ENCODE measurements at places on chromosomes 7 and 10.

GRCh38 chr7:118525020-118525419 is 300.5 kb downstream of the ANKRD7 start:
- no peak for DNase-seq

GRCh38 chr7:139118234-139118804 is 8.8 kb upstream of the ZC3HAV1 start:
- no peak for DNase-seq

DNA sequence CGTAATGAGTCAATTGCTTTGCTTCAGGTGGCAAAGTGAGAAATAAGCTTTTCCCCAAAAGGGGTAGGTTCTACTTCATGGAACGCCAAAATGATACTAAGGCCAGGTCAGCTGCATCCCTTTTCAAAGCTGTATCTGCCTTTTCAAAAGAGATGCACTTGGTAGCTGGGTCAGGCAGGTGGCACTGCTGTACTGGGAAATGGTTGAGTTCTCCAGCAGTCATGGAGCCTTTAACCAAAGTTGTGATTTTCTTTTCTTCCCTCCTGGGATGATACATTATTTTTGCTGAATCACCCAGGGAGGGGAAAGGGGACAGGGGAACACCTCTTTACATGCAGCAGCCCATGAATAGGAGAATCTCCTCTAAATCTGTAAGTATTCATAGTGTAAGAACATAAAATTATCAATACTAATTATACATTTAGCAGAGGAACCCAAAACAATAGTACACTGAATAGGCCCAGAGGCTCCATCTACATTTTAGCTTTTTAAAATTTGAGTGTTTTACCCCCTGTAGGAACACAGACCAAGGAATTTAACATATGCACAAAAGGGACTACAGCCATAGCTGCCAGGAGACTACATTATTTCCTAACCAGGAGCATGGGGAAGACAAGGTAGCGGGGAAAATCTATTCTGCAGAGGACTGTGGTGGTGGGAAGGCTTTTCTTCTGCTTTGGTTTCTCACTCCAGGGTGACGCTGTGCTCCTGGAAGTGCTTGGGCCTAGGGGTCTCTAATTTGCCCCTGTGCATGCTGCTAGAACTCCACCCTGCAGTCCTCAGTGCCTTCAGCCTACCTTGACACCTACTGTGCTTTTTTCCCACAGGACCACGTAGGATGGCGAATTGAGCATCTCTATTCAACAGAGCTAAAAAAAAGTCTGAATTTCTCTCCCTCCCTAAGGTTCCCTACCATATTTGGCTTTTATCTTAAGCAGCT is 6.4 kb upstream of the GPR22 start:
- DNase-seq = peak; percentile 12

GRCh38 chr7:130134106-130134636 is 63.8 kb downstream of the KLHDC10 start:
- DNase-seq = no peak

DNA sequence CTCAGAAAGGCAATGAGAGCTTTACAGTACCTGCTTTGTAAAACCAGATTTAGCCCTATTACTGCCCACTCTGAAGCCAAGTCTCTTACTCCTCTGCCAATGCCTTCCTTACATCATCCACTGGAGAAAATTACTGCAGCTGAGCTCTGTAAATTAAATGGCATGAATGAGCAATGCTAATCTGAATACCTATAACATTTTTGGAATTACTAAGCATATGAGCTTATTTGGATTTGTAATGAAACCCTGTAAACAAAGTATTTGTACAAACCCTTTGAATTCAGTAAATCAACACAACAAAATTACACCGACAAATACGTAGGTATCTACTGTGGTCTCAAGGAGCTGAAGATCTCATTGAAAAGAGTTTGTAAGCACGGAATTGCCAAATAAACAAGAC is 12.1 kb upstream of the CCNY start:
- DNase-seq = no peak

DNA sequence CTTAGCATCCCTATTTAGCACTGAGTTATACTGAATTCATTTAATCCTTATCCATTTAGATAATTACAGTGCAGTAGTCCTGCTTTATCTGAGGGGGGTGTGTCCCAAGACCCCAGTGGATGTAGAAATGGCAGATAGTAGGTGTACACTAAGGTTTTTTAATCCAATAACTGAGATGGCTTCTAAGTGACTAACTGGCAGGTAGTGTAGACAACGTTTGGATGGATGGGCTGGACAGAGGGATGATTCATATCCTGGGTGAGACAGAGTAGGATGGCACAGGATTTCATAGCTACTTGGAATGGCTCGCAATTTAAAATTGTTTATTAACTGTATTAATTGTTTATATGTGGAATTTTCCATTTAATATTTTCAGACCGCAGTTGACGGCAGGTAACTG is 295.6 kb downstream of the CCDC3 start:
- no peak for DNase-seq

DNA sequence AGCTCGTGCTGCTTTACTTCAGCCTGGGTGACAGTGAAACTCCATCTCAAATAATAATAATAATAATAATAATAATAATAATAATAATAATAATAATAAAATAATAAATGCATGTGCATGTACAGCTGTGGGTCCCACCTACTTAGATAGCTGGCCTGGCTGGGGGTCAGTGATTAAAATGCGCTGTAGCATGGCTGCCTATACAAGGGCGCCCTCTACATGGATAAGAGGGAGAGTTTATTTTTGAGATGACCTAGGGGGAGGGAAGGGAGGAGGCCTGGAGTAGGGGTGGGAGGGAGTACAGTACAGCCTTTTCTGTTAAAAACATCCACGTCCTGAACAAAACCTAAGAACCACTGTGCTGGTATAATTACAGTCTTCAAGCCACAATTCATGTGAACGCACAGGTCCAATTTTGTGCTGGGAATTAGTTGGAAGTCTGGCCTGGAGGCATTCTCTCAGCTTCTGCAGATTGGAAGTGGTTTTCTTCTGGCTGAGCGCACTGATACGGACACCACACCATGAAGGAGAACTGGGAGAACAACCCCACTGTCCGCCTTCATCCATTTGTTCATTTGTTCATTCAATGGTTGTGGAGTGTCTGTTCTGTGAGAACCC is 146.5 kb downstream of the TMEM178B start:
- DNase-seq = no peak

DNA sequence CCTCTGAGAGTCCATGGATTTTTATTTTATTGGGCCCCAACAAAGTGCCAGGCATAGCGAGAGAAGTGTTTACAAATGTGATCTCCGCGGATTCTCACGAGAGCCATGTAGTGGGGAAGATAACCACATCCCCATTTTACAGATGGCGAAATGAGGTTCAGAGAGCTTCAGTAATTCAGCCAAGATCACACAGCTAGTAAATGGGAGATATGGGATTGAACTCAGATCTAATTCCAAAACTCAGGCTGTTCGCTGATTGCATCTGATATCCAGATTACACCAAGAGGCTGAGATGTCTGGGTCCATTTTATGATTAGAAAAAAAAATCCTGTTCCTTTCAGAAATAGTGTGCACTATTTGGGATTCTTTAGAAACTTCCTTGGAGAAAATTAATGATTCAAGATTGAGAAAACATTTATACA is 1.3 kb downstream of the FAS start:
- DNase-seq = no peak

- no peak for DNase-seq
These were observed 1216.5 kb downstream of the SORCS3 start for GRCh38 chr10:105857268-105858264.

DNA sequence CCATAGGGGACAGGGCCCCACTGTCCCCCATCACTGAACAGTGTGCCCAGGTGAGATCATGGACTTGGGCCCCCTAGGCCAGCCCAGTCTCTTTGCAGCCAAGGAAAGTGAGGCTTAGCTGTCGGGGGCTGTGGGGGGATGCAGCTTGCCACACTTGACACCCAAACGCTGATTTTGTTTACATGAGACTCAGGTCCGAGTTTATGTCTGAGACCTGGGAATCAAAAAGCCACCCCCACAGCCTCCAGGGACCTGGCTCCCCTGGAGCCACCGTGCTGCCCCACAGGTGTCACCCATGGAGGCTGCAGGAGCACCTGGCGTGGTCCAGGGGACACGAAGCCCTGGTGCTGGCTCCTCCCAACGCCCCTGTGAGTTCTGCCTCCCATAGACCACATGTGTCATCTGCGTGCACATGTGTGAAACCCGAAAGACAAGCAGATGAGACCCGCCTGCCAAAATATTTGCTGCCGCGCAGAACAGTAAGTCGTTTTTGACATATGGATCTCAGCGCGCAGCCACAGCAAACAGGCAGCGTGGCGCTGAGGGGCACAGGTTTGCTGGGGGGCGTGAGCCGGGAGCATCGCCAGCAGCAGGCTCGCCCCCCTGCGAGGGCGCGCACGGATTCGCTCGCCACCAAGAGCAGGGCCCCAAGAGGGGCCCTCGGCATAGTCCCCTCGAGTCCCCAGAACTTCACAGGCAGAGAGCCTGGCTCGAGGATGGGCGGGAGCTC is 112.3 kb downstream of the LHPP start:
- DNase-seq = no peak

GRCh38 chr7:158824028-158824427 is 5.3 kb downstream of the ESYT2 start:
- DNase-seq = peak; percentile 61

DNA sequence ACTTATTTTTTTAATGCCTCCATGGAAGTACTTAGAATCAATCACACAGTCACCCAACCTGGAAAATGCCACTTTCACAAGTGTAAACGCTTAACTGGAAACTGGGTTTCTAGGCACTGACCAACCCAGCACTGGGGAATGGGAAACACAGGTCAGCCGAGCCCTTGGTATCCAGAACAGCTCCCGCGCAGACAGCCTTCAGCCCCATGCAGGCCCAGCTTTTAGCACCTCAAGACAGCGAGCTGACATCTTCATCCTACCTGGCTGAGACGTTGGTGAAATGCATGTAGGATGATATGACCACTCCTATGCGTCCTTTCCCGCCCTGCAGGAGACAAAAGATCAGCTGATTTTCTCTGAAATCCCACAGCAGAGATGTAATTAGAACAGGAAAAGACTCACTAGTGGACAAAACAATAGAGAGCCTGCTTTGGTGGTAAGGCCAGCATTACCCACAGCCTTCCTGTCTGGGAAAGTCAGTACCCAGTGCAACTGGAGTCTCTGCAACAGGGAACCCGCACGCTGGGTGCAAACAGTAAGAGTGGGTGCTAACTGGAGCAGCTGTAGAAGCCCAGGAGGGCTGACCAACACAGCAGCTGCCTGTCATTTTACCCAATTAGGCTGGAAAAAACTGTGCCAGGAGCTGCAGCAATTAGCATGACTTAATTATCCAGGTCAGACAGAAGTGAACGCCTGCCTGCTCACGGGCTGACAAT is 153.7 kb downstream of the TNS3 start:
- DNase-seq = no peak

DNA sequence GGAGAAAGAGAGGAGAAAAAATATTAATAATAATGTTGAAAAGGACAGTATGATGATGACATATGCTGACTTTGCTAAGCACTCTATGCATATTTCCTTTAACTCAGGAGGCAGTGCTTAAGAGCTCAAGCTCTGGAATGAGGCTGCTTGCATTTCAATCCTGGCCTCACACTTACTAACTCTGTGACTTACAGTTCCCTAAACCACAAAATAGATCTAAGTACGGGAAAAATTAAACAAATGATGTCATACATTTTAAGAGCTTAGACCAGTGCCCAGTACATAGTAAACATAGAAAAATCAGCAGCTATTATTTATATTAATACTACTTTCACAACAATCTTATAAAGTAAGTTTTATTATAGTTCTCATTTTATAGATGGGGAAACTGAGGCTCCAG is 61.3 kb downstream of the GFRA1 start:
- DNase-seq = no peak

GRCh38 chr7:459584-460373 is 59.9 kb downstream of the PDGFA start:
- DNase-seq = no peak
